ENCODE measurements at places on chromosomes 2 and 18.

GRCh38 chr18:28905509-28905908, 728.6 kb upstream of the CDH2 start:
- no peak for DNase-seq

DNA sequence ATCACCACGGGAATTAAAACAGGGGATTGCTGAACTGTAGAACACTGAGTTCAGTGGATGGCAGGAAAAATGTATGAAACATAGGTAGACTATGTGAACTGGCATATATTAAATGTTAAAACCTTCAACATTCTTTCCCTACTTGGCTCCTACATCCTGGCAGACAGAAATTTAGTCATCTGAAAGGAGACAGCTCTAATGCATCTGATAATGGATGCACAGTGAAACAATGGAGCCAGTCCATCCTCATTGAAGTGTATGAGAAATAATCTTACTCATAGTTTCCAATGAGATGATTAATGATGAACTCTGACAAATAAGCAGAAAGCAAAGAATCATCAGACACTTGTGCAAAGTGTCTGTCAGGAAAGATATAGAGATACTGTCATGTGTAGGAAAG, 1629.7 kb upstream of the TMEFF2 start:
- no peak for DNase-seq

DNA sequence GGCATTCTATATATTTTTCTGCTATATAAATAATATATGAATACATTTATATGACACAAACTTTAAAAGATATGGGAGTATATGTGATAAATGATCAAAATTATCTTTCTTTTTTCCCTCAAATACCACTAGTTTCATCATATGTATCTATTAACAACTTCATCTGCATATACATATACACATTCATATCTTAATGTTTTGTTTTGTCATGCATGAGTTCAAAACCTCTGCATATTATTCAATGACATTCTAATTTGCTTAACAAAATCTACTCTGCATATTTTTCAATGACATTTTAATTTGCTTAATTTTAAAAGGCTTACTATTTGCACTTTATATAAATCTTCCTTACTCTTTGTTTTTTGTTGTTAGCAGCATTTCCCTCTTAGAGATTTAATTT, 276.2 kb downstream of the PIK3C3 start:
- DNase-seq: no peak

DNA sequence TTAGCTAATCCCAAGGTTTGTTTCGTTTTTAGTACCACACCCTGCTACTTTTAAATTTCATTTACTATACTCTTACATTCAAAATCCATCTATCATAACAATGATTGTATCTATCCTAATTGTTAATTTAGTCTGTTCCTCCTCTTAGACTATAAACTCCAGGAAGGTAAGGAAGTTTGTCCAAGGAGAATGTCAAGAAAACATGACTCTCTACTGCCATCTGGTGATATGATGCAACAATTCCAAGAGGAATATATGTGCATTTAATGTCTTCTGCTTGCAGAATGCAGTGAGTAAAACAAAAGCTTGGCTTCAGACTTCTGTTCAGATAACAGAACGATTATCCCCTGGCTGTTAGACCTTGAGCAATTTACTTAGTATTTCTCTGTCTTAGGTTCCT, 1267.1 kb downstream of the LRP1B start:
- DNase-seq: peak; percentile 23

GRCh38 chr2:219368690-219369191, 19.0 kb downstream of the DNPEP start:
- no peak for DNase-seq

- no peak for DNase-seq
Observed at GRCh38 chr2:152544638-152545037, 172.6 kb downstream of the PRPF40A start.

DNA sequence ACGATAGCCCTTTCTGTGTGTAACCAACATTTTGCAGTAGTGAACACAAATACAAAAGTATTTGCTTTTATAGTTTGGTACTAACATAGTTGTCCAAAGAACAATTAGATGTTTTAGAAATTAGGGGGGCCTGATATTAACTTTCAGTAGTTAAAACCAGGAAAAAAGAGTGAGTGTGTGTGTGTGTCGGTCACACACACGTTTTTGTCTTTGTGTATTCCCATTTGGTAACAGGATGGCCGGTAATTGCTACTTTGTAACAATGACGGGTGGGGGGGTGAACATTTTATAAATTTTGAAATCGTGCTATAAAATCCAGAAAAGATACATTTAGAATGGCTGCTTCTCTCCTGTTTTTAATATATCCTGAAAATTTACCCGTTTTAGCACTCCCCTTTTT, 1.5 kb downstream of the PPIG start:
- no peak for DNase-seq

GRCh38 chr2:118176601-118177000, 88.3 kb downstream of the INSIG2 start:
- DNase-seq: no peak

GRCh38 chr18:50790241-50790640, 29.6 kb downstream of the MRO start:
- no peak for DNase-seq

All from NCI-H446 (cell line).